Testis (tissue), 5 donors: ENCODE measurements at places on chromosomes 6 and 20.
A peak's percentile ranks its signal among the peaks of the same experiment; 100 is the strongest.

- DNase-seq, result no peak
Measured at GRCh38 chr6:33189625-33190448, 2.4 kb downstream of the COL11A2 start.

GRCh38 chr6:79062708-79063107 is 15.3 kb downstream of the PHIP start:
- no peak for DNase-seq

GRCh38 chr20:9129756-9130155 is 60.9 kb downstream of the PLCB4 start:
- DNase-seq, result no peak

- DNase-seq, result no peak
Measured at GRCh38 chr20:21342656-21343345, 39.7 kb downstream of the XRN2 start.

DNA sequence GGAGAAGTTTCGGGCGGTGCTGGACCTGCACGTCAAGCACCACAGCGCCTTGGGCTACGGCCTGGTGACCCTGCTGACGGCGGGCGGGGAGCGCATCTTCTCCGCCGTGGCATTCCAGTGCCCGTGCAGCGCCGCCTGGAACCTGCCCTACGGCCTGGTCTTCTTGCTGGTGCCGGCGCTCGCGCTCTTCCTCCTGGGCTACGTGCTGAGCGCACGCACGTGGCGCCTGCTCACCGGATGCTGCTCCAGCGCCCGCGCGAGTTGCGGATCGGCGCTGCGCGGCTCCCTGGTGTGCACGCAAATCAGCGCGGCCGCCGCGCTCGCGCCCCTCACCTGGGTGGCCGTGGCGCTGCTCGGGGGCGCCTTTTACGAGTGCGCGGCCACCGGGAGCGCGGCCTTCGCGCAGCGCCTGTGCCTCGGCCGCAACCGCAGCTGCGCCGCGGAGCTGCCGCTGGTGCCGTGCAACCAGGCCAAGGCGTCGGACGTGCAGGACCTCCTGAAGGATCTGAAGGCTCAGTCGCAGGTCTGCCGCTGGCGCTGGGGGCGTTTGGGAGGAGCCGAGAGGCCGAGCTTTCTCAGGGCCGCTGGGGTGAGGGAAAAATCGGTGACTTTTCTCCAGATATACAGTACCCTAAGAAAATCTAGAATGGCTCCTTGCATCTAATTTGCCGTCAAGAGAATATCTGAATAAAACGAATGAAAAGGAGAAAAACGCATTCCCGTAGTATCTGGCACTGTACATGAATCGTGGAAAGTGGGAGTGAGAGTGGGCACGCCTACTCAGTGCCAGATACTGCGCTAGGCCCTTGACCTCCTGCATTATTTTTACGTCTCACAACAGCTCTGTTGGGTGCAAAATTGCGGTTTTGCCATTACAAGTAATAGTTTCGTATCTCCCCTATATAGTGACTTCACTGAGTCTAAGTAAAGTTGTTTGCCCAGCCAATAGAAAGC is 1.0 kb downstream of the CALHM6 start:
- peak; percentile 83 for DNase-seq

GRCh38 chr6:74356391-74356790 is 660.4 kb downstream of the CD109 start:
- DNase-seq, result no peak

DNA sequence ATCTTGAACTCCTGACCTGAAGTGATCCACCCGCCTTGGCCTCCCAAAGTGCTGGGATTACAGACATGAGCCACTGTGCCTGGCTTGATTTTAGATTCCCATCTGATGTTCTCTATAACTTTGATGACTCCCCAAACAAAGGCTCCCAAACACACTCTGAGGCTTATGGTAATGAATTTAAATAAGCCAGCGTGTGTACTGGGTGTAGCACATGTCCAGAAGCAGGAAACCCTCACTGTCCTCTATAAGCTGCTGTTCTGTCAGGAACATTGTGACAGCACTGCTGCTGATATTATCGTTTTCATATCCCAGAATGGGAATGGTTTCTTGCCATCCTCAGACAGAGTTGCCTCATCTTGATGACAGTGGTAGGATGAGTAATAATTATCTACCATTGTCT is 54.1 kb upstream of the SALL4 start:
- no peak for DNase-seq

DNA sequence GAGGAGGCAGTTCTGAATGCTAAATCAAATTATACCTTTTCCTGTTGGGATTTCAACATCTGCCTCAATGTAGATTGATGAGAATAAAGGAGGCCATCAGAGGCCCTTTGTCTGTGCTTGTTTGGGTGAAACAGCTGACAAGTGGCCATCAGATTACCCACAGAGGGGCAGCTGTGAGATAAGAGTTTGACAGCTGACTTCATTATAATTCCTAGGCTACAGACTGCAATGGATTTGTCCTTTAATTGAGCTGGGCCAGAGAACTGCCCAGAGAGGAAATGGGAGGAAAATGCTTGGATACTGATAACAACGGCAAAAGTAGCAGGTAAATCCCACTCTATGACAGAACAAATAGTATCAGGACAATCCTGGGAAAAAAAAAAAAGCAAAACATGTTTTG is 649.4 kb downstream of the HDGFL1 start:
- no peak for DNase-seq

GRCh38 chr6:11207199-11207968 is 25.1 kb downstream of the NEDD9 start:
- peak; percentile 52 for DNase-seq

DNA sequence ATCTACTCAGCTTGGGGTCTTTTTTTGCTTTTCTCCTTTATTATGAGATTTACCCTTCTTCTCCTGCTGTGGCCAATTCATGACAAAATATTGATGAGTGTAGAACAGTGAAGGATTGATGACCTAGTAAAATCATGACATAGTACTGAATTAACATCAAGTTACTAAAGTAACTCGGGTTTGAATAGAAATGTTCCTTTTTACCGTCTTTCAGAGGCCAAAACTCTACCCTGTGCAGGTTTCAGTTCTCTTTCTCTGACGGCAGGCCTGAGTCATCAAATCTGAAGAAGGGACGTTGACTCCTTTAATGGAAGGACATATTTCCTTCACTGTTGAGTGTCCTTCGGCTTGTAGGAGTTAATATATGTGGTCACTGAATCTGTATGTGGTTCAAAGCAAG is 80.7 kb downstream of the RREB1 start:
- DNase-seq, result no peak

- no peak for DNase-seq
Measured at GRCh38 chr6:110216140-110216539, 35.9 kb downstream of the CDC40 start.

DNA sequence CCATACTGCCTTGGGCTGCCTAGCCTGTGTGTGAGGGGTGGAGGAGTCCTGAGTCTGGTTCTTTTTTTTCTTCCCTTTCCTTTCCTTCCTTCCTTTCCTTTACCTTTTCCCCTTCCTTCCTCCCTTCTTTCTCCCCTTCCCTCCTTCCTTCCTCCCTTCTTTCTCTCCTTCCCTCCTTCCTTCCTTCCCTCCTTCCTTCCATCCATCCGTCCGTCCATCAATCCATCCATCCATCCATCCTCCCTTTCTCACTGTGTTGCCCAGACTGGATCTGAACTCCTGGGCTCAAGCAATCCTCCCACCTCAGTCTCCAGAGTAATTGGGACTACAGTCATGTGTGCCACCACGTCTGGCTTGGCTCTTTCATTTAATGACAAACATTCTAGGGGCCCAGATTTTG is 750.7 kb upstream of the CHD6 start:
- DNase-seq, result no peak

- no peak for DNase-seq
Measured at GRCh38 chr6:84836366-84836765, 72.0 kb upstream of the TBX18 start.

- DNase-seq, result peak; percentile 59
Measured at GRCh38 chr6:147651249-147652063, 143.0 kb downstream of the SAMD5 start.

DNA sequence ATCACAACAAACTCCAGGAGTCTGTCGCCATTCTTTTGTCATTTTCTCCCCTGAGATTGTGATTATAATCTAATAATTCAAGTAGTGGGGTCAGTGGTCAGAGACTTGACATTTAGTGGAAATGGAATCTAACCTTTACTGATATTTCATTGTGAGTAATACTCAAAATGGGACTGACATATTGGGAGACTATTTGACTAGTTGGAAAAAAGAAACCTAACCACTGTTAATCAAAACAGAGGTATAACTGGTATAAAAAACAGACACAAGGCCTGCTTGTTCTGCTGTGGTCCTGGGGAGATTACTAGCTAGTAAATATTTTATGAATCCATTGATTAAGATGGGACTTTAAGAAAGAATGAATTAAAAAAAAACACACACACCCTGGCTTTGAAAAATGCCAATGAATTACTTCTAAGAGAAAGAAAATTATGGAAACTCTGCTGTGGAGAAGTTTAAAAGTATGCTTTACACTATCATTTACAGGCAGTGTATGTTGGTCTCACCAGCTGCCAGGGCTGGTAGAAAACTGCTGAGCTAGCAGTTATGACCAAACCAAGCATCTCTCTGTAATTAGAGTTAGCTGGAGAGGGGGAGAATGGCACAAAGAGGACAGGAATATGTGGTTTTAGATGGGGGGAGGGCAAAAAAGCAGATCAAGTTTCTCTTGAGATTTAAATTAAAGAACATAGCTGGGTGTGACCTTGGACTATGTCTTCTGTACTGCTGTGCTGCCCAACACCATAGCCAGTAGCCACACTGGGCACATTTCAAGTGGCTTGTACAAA is 103.7 kb downstream of the FYN start:
- DNase-seq, result no peak
